ENCODE measurements at places on chromosomes 1 and 21.

- no peak for DNase-seq
These were observed 438.4 kb downstream of the DSCAM start for GRCh38 chr21:40408561-40408960.

GRCh38 chr1:6800745-6801144 is 15.5 kb downstream of the CAMTA1 start:
- no peak for DNase-seq

DNA sequence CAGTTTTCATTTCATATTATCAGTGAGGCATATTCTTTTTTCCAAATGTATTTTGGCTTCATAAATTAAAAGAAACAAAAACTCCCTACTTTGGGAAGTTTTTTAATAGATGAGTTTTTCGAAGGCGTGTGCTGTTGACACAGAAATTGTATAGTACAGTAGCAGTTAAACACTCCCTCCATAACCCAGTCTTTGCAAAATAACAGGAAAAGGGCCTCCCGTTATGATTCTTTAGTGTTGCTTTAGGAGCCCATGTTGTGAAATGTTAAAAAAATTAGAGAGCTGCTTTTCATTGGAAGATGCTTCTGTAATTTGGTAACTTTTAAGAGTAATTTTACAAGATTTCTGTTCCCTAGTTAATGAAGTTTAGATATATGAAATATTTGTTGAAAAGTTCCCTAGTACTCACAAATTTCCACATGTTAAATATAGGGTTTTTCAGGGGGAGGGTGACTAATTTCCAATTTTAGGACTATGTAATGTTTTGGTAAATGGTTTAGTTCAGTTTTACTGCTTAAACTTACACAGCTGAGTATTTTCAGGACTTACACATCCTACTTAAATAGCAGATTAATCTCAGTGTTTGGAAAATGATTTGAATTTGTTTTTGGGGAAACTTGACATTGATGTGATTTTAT is 2.0 kb downstream of the CAMSAP2 start:
- no peak for DNase-seq

DNA sequence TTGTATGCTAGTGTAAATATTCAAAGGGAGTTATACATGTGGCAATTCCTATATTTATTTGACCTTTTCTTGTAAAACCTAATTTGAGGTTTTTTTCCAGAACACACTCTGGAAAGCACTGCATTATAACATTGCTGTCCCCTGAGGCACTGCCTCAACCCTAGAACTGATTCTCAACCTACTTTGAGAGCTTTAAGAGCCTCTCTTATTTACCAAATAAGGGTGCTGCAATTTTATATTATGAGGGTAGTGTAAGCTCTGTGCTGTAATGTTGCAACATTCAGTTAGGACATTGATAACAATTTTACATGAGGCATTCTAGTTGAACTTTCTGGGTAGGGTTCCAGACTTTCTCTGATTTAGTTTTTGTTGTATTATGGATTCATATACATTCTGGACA is 302.2 kb upstream of the DEPDC1 start:
- no peak for DNase-seq

DNA sequence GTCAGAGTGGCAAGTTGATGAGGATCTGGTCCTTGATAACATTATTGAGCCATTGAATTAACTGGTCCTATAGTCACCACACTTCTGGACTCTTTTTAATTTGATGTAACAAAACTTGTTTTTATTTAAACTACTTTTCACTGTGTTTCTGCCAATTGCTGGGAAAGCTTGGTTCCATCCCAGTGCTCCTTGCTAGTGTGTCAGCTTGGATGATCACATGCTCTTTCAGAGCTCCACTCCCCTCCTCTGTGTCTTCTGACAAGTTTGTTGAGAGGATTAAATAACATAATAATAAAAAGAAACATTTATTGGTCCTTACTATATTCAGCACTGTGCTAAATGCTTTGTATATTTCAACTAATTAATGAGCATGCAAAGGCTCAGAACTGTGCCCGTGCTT is 448.5 kb upstream of the B3GALT2 start:
- DNase-seq = no peak

Measured in activated CD4-positive, CD25-positive, alpha-beta regulatory T cell treated with anti-CD3 and anti-CD28 coated beads, Interleukin-2, amount 50 U/mL, for 72 hours (primary cell).